Activated CD4-positive, alpha-beta memory T cell treated with anti-CD3 and anti-CD28 coated beads for 36 hours (primary cell): ENCODE measurements at places on chromosomes 1 and 21.

GRCh38 chr1:114033961-114034360, 54.7 kb downstream of the OLFML3 start:
- DNase-seq = no peak

- peak; percentile 98 for DNase-seq
Measured at GRCh38 chr1:2133039-2133878, 61.3 kb downstream of the FAAP20 start.

- DNase-seq = no peak
Measured at GRCh38 chr1:170290276-170290675, 144.5 kb downstream of the NTMT2 start.

GRCh38 chr1:29687601-29688244, 451.4 kb downstream of the PTPRU start:
- DNase-seq = no peak

- no peak for DNase-seq
Measured at GRCh38 chr1:20308569-20308968, 17.9 kb downstream of the VWA5B1 start.

- DNase-seq = peak; percentile 84
Measured at GRCh38 chr21:34889676-34890469, 159.2 kb downstream of the RUNX1 start.

DNA sequence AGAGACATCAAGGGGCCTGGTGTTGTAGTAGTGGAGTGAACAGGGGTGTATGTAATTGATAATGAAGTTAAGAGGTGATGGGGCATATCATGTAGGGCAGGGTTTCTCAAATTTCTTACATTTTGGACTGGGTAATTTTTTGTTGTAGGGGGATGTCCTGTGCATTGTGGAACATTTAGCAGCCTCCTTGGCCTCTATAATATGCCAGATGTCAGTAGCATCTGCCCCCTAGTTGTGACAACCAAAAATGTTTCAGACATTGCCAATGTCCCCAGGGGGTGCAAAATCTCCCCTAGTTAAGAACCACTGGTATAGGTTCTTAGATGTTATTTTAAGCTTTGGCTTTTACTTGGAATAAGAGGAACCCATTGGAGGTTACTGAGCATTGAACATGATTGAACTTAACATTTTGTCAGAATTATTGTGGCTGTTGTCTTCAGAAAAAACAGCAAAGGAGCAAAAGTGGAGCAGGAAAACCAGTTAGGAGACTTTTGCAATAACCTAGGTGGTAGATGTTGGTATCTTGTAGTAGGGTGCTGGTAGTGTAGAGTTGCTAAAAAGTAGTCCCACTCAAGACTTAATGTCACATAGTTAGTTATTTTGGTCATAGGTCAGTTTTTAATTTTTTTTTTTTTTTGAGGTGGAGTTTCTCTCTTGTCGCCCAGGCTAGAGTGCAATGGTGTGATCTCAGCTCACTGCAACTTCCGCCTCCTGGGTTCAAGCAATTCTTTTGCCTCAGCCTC, 6.2 kb downstream of the ZNF326 start:
- no peak for DNase-seq

DNA sequence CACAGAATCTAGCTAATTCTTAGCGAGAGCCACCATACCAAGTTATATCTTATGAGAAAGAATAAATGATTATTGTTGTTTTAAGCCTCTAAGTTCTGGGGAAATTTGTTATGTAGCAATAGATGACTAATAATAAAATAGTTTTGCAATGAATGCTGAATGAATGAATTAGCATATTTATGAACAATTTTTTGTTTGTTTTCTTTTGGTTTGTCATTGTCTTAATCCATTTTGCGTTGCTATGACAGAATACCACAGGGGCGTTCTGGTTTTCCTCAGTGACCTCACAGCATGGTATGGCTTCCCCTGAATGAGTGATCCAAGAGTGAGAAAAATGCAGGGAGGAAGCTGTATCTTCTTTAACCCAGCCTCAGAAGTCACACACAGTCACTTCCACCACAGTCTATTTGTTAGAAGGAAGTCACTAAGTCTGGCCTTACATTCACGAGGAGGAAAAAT, 53.8 kb upstream of the HPDL start:
- peak; percentile 11 for DNase-seq

GRCh38 chr1:178781533-178782330, 56.7 kb downstream of the RALGPS2 start:
- DNase-seq = no peak

- DNase-seq = no peak
Measured at GRCh38 chr1:24765308-24765988, 20.2 kb downstream of the CLIC4 start.
